ENCODE measurements at places on chromosomes 3 and 15.

GRCh38 chr15:83477808-83478537, 30.8 kb downstream of the SH3GL3 start:
- DNase-seq = no peak

DNA sequence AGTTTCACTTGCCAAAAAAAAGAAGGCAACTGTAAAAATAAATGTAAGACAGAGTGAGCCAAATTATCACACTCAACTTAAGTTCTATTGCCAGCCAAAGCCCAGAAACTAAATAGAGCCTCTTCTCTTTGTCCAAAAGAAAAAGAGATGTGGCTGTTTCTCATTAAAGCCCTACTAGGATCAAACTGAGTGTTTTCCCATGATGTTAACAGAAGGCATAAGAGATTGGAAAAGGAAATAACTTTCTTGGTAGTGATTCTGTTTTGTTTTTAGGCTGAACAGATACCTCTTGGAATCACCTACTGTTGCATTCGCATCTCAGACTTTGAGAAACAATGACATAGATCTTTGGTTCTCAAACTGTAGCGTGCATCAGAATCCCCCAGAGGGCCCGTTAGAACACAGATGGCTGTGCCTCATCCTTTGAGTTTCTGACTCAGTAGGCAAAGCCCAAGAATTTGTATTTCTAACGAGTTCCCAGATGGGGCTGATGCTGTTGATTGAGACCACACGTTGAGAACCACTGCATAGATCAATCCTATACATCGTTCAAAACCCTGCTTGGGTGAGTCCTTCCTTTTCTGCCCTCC, 42.5 kb upstream of the SRGAP3 start:
- no peak for DNase-seq

- no peak for DNase-seq
Observed at GRCh38 chr15:66216806-66217205, 36.7 kb downstream of the MEGF11 start.

GRCh38 chr3:3109407-3110298, 521 bp downstream of the IL5RA start:
- no peak for DNase-seq

DNA sequence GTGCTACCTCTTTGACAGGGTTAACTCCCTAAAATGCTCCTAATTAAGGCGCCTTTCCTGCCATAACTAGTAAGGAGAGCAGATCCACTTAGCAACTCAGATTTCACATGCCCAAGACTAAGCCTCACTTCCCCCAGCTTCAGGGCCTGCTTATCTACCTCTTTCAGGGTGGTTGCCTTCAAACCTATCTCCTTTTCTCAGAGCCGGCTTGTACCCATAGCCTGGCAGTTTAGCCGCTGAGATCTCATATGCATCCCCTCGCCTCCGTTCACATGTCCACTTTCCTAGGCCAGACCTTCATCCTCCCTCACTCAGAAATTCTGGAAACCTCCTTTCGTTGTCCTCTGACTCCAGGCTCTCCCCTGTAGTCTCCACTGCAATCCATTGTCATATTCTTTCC, 1.0 kb upstream of the FSTL1 start:
- DNase-seq = no peak

DNA sequence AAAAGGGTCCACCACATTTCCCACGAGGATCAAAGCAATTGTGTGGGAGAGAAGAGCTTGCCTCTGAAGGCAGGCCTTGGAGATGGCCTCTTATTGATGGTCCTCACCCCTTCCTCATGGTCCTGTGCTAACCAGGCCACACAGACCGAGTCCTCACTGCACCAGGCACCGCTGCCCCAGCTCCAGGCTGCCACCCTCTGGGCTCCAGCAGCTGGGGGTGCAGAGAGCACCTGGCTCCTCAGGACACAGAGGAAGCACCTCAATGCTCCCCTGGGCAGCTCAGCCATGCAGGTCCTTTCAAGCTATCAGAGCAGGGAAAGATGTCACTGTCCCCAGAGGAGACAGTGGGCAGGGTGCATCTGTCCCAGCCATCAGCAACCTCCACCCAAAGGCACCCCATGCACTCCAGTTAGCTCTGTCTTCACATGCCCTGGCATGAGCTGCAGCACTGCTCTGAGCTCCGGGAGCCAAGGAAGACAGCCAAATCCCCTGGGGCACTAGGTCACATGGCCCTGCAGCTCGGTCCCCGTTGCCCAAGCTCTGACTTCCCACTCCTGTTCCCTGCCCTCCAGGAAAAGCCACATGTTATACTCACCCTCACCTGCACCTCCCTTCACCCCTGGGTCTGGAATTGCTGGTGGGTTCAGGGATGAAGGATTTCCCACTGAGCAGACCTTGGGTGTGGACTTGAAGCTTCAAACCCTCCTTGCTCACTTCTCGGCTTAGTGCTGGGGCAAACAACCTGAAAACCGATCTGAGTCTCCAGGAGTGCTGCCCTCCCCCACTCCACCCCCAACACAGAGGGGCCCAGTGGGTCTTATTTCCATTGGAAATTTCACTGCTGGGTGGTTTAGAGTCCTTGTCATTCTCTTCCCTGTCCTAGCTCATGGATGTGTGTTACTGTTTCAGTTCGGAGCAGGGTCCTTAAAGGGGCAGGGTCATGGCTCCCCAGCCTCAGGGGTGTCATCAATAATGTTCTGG, 32.6 kb downstream of the ALS2CL start:
- no peak for DNase-seq

DNA sequence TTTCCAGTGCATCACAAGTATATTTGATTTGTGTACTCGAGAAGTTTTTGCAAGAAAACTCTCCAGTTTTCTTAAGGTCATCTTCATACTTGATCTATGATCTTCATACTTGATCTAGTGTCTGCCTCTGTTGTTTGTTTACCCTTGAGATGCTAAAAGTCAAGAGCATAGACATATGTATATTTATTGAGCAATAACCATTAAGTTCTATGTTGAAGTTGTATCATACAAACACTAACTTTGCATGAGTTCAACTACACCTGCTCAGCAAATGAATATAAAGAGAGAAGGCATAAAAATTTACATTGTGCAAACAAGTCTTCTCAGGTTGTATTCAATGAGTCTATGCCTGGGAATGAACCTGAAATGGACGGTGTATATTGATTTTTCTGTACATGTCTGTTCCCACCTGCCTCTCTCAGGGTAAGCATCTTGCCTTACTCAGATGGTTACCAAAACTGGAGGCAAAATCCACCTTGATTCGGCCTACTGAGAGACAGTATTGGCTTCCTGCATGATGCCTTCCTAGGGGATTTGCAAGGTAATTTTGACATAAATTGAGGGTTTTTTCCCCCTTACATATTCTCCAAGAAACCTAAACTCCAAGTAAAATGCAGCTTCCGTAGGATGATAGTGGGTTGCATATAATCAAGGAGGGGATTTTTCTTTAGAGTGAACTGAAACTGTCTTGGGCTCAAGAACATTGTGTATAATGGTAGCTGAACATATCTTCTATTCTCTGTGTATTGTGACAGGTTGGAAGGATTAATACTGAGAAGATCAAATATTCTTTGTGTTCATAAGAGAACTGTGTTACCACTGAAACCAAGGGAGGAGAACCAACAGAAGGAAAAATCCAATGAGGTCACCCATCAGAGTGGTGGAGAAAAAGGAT, 110.4 kb downstream of the FILIP1L start:
- DNase-seq = no peak

GRCh38 chr3:188262913-188263683, 109.1 kb downstream of the LPP start:
- DNase-seq = no peak

- no peak for DNase-seq
Observed at GRCh38 chr3:43001094-43001553, 22.0 kb downstream of the GASK1A start.

- DNase-seq = no peak
Observed at GRCh38 chr3:120763601-120764000, 21.1 kb downstream of the GTF2E1 start.
